Gastroesophageal sphincter (tissue), 4 donors: ENCODE measurements at places on chromosomes 1 and 21.
A peak's percentile ranks its signal among the peaks of the same experiment; 100 is the strongest.

DNA sequence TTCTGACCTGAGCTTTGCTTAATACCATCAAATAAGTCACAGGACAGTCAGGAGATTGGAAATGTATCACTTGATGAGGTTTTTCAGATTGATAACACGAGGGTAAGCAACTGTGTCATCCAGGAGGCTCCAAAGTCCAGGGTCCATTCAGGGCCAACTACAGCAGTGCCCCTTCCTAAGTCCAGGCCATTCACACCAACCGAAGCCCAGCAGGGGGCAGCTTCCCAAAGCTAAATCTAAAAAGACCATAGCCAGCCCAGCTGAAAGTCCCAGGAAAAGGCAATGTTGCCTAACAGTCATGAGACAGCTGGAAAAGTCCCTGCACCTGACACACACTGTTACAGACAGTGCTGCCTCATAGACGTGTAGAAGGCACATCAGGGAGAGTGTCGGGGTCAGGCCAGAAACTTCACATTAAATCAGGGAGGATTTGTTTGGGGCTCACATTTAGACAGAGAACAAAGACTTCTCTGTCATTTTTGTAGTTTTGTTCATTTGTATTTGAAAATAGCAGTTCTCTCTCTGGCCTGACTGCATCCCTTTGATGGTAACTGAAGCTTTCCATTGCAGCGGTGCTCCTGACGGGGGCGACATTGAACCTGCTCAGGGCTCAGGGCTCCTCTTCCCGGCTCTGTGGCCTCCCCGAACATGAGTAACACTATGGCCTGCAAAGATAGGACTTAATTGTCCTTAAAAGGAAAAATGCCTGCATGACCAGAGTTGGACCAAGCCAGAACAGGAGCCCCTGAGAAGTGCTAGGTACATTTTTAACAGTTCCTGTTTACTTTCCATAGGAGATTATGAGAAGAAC lies 200.4 kb downstream of the NRIP1 start:
- ATAC-seq: peak; percentile 86

- no peak for ATAC-seq
Measured at GRCh38 chr1:244920911-244921761, 56.8 kb upstream of the HNRNPU start.

DNA sequence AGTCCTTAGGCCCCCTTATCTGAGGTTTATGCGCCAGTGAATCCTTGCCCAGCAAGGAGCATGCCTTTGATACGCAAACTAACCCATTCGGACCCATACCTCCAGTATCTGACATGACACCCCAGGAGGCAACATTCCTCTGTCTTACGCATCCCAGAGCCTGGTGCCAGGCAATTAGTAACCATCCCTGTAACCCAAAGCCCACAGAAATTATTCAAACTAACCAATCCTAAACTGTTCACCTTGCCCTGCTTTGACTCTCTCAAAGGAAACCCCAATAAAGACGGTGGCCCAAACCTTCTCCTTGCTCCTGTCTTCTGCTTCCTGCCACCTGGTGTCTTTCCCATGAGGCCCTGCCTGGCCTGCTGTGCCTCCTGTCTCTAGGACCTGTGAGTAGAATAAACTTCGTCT lies 36.4 kb downstream of the ZNF496 start:
- no peak for ATAC-seq

DNA sequence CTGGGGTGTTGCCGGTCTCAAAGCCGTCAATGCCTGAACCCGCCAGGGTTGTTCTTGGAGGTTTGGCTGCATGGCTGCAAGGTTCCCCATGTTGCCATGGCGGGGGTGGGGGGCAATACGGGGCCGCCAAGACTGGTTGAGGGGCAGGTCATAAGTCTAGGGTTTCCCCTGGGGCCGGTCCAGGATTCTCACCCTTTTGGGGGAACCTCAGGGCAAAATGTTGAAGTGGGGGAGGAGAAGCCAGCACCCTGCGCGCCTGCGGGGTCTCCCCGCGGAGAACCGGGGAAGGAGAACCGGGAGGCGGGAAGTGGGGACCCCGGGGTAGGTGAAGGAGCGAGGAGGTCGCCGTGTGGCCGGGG lies 401 bp upstream of the ARHGEF10L start:
- ATAC-seq: no peak

DNA sequence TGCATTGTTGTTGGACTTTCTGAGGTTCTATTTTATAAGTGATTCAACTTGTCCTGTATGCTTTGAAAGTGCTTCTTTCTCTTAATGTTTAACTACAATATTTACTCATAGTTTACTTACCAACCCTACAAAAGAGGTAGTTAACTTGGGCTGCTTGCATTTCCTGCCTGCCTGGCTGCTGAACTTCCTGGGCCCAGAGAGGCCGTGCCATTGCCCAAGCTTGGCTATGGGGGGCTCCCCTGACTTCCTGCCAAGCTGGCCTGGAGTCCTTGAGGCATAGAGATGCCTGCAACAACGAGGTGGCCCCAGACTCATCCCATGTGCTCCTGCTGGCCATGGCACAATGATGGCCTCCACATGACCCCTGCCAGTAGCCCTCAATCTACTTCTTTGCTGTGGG lies 361.6 kb upstream of the PLD5 start:
- no peak for ATAC-seq

DNA sequence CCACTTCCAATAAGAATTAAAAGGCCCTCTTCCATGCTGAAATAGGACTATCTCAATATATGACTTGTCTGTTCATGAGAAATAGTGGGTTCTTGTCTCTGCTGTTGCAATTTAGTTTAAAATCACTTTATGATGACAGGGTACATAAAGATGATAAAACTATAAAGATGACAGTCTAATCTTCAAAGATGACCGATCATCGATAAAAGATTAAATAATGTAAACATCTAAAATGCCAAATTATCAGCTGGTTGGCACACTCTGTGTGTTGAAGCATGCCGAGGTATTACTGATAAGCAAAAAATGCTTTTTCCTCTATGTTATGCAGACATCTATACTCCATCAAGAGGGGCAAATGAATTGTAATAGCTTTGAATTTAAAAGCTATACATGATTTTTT lies 89.5 kb downstream of the ADGRL4 start:
- ATAC-seq: no peak

DNA sequence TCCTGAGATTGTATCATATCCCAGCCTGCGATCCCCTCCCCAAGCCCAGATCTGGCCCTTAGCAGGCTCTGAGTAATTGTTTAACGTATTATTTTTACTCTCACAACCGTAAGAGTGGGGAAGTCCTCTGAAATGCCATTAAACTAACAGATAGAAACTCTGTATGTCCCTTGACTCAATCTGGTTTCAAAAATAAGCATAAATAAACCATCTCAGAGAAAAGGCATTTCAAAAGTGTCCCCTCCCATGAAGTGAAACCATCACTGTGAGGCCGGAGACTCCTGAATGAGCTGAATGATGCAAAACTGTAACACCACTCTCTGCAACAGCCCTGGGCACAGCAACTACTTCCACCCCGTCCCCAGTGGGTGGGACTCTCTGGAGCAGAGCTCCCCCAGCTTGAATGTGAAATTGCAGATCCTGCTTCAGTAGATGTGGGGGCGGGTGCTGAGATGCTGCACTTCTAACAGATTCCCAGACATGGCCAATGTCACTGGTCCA lies 104.1 kb downstream of the SYF2 start:
- ATAC-seq: no peak

DNA sequence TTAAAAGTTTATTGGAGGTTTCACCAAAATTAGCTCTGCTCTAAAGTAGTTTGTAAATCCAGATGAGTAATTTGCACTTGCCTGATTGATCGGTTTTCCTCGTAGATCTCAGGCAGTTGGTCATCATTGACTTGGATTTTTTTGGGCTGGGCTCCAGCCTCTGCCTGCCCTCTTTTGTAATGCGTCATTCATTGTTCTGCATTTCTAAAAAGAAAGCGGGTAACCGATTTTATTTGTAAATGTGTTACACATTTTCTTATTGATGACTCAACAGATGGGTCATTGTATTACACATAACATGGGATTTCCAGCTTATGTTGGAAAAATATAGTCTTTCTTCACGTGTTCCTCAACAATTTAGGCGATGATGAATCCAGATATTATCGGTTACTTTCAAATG lies 5.5 kb downstream of the ETS2 start:
- ATAC-seq: no peak

DNA sequence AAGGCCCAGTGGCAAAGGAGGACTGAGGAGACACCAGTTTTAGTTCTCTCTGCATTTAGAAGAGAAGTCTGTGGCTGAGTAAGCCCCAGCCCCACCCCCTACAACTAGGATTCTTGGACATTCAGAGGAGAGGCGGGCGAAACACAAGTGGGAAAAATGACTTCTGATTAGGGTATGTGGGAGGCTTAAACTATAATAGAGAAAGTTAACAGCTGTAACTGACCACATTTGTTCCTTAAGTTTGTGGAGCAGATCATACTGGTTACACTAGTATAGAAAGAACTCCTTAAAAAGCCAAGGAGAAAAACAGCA lies 11.2 kb upstream of the TRIM33 start:
- ATAC-seq: no peak

DNA sequence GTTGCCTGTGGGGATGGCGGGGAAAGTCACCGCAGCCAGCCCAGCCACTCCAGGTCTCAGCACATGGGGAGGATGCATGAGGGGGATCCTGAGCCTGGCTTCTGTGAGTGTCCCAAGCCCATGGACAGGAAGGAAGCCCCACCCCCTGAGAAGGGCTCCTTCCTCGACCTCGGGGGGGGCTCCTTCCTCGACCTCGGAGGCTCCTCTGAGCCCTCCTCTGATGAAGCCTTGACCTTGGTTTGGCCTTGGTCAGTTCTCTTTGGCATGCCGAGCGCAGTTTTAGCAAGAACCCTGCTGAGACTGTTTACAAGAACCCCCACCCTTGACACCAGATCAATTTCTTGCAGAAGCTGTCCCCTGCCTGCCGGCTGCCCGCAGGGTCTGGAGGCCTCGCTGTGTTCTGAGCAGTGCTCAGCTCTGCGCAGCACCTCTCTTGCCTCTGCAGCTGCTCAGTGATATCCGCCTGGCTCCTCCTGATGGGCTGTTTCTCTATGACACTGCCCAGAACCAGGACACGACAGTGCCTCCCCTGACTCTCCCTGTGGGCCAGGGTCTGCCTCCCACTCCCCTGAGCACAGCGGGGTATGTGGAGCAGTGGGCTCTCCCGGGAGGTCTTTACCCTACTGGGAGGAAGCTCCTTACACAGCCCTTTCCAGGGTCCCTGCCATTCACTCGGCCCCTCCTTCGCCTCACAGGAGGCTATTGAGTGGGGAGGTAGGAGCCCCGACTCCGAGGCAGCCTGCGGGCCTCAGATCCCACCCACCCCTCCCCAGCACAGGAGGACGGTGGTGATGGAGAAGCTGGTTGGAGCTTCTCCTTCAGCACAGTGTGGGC lies 15.4 kb downstream of the ACTRT2 start:
- no peak for ATAC-seq

DNA sequence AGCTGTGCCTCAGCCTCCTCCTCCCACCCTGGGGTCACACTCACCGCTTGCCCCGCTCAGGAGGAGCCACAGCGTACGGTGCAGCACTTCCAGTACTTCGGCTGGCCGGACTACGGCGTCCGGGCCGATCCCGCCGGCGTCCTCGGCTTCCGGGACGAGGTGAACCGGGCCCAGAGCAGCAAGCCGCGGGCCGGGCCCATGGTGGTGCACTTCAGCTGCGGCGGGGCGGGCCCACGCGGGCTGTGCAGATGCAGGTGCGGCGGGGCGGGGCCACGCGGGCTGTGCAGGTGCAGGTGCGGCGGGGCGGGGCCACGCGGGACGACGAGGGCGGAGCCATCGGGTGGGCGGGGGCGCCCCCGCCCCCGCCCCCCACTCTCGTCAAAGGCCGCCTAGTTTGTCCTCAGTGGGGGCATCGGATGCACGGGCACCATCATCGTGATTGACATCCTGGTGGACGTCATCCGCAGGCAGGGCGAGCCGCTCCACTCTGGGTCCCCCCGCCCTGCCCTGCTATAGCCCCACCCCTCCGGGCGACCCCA lies 5.5 kb downstream of the RNF223 start:
- ATAC-seq: no peak

GRCh38 chr21:25578056-25578961 lies 29.0 kb downstream of the MRPL39 start:
- no peak for ATAC-seq

GRCh38 chr1:54581621-54582035 lies 33.6 kb downstream of the ACOT11 start:
- peak; percentile 97 for ATAC-seq

DNA sequence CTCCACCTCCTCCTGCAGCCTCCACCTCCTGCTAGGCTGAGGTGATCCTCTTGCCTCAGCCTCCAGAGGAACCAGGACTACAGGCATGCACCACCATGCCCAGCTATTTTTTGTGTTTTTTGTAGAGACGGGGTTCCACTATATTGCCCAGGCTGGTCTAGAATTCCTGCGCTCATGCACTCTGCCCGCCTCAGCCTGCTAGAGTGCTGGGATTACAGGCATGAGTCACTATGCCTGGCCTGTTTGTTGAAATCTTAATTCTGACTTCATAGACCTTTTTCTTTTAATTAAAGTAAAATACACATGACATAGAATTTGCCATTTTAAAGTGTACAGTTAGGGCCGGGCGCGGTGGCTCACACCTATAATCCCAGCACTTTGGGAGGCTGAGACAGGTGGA lies 42.7 kb downstream of the FAAP20 start:
- ATAC-seq: no peak

GRCh38 chr21:15264084-15264665 lies 199.4 kb upstream of the NRIP1 start:
- no peak for ATAC-seq

DNA sequence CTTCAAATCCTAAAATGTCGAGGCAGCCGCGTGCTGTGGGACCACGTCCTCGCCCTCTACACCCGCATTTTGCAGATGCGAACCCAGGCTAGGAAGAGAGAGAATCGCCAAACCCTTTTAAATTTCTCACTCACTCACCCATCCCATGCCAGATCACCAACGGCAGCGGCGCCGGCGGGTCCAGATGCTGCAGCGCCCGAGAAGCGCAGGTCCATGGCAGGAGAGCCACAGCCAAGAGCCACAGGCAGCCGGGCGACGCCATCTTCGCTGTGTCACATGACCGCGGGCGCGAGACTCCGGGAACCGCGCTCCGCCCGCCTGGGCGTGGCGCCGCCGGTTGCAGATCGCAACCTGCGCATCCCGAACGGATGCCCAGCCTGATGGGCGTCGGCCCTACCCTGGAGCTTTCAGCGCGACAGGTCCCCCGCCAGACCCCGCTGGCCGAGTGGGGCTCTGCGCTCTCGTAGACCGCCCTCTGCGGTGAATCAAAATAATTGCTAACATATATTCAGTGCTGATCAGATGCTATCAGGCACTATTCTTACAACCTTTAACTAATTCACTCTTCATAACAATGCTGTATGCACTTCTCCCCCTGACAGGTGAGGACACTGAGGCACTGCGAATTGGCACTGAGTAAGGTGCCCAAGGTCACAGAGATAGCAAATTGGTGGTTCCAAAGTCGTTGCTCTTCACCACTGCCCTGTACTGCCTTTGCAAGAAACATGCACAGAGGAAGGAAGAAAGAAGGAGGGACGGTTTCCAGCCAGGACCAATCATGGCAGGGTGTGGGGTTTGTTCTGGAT lies at the start of gene PPT1:
Gene PPT1, minus strand, starts transcription at position 276 of the 806 bp plus-strand sequence. Its CDS starts 14 bp downstream, at position 262.
- ATAC-seq: peak; percentile 94

GRCh38 chr1:226625326-226625725 lies 76.8 kb downstream of the STUM start:
- no peak for ATAC-seq

DNA sequence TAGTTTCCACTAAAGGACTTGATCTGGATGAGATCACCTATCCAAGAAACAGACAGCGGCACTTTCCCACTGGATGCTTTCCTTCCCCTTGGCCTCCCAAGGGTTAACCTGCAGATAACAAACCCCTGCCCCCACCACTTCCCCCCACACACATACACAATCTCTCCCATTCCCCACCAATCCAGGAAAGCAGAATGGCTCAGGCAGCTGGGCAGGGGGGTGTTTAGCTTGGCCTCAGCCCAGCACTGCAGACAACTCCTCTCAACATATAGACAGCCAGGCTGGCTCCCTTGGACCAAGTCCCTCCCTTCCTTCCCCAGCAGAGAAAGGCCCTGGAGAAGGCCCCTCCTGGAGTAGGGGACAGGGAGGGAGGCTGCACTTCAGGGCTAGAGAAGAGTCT lies 24.6 kb downstream of the PLEKHA6 start:
- no peak for ATAC-seq
